ENCODE measurements at places on chromosomes 1 and 21.
A peak's percentile ranks its signal among the peaks of the same experiment; 100 is the strongest.

- DNase-seq, result no peak
These were observed 52.4 kb upstream of the BCL10 start for GRCh38 chr1:85328713-85329397.

DNA sequence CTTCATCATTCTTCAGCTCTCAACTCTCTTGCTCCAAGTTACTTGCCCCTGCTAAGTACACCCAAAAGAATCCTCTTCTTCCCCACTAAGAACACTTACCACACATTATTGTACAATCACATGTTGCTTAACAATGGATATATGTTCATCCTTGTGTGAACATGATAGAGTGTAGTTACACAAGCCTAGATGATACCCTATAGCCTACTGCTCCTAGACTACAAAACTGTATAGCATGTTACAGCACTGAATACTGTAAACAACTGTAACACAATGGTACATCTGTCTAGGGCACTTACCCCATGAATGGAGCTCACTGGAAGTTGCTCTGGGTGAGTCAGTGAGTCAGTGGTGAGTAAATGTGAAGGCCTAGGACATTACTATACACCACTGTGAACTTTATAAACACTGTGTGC is 77.4 kb downstream of the RERE start:
- DNase-seq, result no peak

DNA sequence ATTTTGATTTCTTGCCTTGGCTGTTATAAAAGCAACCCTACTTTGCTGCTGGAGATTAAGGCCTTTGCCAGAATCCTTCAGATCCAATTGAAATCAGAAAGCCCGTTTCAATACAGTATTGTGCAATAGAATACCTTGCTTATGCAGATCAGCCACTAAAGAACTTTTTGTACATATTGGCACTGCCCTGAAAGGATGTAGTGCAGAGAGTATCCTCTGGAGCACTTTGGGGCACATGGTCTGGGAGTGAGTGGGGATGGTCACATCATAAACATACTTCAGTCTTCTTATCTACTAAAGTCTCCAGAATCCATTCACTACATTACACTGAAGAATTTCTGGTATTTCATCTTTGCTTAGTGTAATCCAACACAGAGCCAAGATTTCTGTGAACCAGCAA is 189.0 kb downstream of the CENPF start:
- DNase-seq, result no peak

DNA sequence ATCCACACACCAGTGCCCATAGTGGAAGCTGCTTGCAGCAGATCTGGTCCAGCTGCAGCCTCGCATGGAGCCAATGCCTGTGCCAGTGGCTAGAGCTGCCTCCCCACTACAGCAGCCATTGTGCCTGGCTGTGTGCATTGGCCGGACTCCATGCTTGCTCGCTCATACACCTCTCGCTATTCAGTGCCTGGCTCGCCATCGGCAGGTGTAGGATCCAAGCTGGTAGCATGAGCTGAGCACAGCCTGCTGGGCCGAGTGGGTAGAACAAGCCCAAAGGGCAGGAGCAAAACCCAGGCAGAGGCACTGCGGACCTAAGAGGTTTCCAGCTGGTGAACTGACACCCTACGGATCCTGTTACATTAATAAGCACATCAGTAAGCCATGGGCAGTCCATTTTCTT is 1184.1 kb downstream of the AMY1C start:
- DNase-seq, result no peak

GRCh38 chr1:16164213-16165072 is 8.6 kb upstream of the EPHA2 start:
- no peak for DNase-seq

DNA sequence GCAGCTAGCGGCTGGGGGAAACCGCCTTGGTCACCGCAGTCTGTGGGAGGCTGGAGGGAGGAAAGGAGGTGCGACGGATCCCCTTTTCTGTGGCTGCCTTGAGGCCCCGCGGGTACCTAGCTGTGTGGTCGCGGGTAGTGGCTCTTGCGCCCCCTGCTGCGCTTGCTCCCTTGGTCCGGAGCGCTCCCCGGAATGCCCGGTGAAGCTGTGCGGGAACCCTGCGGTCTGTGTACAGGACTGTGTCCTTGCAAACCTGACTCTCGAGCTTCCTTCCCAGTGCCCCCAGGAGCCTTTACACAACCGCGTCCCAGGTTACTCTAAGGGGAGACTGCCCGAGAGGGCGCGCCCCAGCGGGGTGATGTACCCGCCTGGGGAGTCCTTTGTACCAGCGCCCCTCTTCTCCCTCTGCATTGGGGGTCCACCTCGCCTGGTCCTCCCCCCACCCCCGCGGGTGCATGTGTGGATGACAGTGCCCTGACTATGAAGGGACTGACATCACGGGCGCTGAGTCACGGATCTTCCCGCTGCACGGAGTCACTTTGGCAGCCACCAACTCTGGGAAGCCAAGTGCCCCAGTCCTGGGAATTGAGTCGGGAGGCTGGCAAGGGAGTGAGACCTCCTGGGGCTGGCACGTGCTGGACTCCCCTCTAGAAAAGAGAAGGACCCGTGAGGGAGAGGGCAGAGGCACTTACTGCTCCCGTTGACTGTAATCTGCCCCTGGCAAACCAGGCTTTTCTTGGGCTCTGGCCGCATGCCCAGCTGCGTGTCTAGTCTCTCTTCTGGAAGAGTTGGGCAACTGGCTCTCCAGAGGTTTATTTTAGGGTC is 816 bp downstream of the IL6R start:
- peak; percentile 40 for DNase-seq

DNA sequence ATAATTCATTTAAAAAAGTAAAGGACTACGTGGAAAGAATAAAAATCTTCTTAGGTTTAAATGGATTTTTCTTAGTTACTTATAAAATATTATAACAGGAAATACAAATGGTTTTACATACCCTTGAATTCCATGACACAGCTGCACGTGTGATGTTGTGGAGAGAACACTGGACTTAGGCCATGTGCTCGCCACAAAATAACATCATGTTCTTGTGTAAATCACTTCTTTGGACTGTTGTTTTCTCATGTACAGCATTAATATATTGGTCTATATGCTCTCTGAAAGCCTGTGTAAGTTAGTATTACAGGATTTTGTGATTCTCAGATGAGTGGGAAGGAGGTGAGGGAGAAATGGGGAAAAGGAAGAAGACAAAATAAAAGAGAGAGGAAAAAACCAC is 228.2 kb downstream of the DNM3 start:
- no peak for DNase-seq

- no peak for DNase-seq
These were observed 24.7 kb downstream of the RNF2 start for GRCh38 chr1:185070051-185070450.

DNA sequence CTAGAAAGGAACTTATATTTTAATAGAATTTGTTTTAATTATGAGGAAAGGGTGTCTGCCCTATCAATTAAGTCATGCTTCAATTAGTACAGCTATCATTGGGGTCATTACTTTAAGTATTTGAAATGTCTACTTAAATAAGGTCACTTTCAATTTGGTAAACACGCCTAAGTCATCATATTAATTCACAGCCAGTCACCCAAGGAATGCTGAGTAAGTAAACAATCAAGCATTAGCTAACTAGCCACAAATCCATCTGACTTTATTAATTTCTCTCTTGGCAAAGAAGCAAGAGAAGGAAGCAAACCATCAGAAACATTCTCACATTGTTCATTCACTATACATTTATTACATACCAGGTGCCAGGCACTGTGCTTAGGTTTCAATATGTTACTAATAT is 1.2 kb upstream of the LRRC52 start:
- DNase-seq, result no peak

GRCh38 chr1:162177126-162177525 is 107.6 kb downstream of the NOS1AP start:
- DNase-seq, result no peak

DNA sequence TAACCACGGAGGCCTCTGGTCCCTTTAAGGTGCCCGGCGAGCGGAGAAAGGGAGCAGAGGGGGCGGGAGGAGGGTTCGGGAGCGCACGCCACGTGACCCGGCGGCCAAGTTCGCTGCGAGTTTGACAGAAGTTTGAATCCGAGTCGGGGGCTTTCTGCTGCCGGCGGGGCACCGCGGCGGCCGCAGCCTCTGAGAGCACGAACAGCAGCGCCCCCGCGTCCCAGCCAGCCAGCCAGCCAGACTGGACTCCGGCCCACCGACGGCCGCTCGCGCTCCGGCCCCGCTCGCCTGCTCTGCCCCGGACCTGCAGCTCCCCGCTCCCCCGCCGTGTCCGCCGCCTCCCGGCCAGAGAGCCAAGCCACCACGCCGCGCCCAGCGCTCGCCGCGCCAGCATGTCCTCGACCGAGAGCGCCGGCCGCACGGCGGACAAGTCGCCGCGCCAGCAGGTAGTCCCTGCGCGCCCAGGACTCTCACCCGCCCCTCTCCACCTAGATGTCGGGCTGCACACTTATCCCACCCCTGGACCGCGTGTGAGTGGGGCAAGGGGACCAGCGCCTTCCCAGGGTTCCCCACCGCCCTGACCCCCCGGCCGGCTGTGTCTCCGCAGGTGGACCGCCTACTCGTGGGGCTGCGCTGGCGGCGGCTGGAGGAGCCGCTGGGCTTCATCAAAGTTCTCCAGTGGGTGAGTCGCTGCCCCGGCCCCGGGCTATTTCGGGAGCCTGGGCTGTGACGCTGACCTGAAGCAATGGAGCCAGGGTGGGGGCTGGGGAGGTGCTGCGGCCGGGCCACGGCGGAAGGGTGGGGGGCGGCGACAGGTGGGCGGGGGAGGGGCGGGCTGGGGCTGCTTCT is at the start of gene SYPL2:
Gene SYPL2 (plus strand): TSS at position 95 of the 849 bp plus-strand sequence. CDS start 298 bp downstream, at position 393.
- no peak for DNase-seq

GRCh38 chr1:206583707-206584648 is 28.3 kb downstream of the EIF2D start:
- DNase-seq, result peak; percentile 71

GRCh38 chr1:28246427-28246832 is 10.5 kb downstream of the ATP5IF1 start:
- no peak for DNase-seq

DNA sequence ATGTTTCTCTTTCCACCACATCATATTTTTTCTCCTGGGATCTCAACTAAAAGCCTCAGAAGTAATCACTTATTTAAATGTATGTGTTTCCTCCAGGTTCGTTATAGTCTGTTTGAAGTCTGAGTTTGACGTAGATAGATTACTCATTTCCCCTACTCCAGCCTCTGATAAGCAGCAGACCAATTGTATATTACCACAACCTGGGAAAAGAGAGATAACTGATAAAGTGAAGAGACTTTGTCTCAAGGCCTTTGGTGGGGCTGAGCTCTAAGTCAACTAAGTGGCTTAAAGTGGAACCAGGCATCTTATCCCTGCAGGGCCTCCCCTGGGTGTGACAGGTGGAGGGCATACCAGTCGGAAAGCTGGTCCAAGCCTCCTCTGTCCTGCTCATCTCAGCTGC is 34.9 kb upstream of the CACNA1E start:
- DNase-seq, result no peak

DNA sequence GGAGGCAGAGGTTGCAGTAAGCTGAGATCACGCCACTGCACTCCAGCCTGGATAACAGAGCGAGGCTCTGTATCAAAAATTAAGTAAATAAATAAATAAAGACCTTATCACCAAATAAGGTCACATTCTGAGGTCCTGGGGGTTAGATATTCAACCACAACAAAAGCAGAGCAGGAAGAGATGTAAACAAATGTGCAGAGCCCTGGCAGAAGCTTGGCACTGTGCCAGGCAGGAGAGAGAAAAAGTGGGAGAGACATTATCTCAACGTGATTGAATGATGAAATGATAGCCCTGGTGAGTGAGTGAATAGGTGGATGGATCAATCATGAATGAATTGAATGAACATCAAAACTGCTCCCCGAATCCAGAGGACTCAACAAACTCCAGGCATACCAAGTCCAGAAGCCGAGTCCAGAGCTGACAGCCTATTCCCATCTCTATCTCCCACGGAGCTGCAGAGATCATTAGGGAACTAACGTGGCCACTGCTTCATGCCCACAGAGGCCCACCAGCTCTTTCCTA is 150.7 kb downstream of the TOMM20 start:
- no peak for DNase-seq

GRCh38 chr1:237478842-237479241 is 411.9 kb downstream of the ZP4 start:
- DNase-seq, result no peak

DNA sequence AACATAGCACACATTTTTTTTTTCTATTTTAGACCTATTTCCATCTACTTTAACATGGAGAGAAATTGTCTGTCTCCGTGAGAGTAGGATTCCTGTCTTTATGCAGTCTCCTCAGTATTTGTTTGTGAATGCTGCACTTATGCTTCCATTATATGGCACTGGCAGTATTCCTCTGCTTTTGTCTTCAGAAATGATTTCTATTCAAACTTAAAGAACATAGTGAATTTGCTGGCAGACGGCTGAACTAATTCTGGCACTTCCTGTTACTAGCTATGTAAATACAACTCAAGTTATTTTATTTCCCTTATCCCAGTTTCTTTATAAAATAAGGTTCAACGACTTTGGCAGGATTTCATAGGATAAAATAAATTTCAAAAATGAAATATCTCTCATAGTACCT is 45.3 kb downstream of the KCTD3 start:
- no peak for DNase-seq

DNA sequence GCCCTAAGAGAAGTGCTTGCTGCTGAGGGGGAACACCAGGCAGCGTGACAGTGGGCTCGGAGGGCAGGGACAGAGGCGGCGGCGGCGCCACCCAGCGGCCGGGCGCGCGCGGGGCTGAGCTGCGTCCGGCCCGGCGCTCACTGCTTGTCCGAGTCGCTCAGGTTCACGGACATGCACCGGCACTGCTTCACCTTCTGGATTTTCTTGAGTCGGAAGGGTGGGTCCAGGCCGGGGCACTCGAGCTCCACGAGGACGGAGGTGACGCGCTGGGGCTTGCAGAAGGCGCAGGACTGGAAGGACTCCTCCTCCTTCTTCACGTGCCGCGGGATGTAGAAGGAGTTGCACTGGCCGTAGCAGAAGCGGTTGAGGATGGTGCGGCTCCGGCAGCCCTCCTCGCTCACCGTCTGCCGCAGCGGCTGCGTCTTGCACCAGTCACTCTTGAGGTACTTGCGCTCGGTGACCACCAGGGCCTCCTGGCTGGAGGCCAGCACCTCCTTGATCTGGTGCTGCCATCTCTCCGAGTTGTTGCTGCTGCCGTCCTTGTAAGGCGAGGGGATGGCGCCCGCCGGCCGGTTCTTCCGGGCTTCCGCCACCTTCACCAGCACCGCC is 119.0 kb downstream of the GREM2 start:
- no peak for DNase-seq

- no peak for DNase-seq
These were observed 19.4 kb downstream of the NADK start for GRCh38 chr1:1758692-1759455.

DNA sequence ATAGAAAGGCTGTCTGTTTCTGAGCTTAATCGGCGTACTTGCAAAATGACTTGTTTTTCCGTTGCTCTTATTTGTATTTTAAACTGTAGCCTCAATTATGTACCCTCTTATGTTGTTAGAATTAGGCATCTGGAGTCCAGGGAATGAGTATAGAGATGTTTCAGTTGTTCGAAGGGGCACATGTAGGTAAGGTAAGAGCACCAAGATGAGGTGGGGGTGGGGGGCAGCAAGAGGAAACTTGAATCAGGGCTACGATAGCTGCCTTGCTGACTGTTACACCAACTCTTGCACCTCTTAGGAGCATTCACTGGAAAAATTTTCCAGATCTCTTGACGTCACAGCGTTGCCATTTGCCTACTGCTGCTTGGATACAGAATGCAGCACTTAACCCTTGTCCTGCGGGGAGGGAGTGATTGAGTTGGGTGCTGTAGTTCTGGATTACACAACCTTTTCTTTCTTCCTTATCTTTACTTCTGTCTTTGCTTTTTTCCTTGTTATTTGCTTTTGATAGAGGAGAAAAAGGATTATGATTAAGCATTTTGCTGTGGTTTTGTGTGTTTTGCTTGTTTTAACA is 3.2 kb downstream of the ATP1B1 start:
- no peak for DNase-seq

- DNase-seq, result no peak
These were observed 9.3 kb downstream of the CYB5RL start for GRCh38 chr1:54190526-54190925.

- no peak for DNase-seq
These were observed 107.8 kb downstream of the NFIA start for GRCh38 chr1:61190153-61190552.
